Inflammatory macrophage treated with lipopolysaccharide for 4 hours (primary cell): ENCODE measurements at places on chromosomes 3 and 15.

DNA sequence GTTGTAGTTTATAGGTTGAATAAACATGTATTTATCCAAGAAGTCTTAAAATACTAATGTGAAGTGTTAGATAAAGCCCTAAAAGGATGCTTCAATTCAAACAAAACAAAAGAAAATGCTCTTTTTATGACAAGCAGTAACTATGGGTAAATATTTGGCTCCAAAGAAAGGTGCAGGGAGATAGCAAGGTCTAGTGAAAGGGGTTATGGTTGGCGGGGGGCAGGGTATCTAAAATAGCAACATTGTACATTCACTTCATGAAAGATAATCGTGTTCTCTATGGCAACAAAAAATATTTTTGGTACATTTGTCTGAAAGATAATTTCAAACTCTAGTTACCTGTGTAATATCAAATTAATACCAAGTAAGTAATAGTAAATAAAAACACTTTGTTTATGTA is 149.5 kb downstream of the FGF12 start:
- DNase-seq = no peak

- DNase-seq = no peak
Measured at GRCh38 chr3:32603064-32603463, 32.4 kb upstream of the DYNC1LI1 start.

DNA sequence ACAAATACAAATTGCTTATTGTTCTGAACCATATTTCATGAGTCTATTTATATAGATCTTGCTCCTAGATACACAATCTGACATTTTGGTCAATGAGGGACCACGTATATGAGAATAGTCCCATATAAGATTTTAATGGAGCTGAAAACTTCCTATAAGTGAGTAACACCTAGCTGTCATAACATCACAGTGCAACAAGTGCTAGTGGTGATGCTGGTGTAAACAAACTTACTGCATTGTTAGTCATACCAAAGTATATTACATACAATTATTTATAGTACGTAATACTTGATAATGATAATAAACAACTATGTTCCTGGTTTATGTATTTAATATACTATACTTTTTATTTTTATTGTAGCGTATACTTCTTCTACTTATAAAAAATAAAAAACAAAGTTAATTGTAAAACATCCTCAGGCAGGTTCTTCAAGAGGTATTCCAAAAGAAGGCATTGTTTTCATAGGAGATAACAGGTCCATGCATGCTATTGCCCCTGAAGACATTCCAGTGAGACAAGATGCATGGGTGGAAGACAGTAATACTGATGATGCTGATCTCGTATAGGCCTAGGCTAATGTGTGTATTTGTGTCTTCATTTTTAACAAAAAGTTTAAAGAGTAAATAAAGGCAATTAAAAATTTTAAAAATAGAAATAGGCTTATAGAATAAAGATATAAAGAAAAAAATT is 46.8 kb upstream of the NAALADL2 start:
- no peak for DNase-seq

DNA sequence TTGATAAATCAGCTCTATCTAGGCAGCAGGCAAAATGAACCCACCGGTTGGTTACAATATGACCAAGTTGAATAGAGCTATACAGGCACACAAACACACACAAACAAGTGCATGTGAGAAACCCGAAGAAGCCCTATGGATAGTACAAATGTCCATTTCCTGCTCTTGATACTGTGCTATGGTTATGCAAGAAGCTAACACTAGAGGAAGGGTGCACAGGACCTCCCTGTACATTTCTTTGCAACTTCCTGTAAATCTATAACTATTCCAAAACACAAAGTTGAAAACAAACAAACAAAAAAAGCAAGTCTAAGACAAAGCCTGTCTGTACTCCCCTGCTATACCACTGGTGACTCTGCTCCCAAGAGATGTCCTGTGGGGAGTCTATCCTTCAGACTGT is 8.2 kb upstream of the FAM240A start:
- DNase-seq = no peak

GRCh38 chr3:150251187-150252062 is 156.7 kb upstream of the TSC22D2 start:
- no peak for DNase-seq

DNA sequence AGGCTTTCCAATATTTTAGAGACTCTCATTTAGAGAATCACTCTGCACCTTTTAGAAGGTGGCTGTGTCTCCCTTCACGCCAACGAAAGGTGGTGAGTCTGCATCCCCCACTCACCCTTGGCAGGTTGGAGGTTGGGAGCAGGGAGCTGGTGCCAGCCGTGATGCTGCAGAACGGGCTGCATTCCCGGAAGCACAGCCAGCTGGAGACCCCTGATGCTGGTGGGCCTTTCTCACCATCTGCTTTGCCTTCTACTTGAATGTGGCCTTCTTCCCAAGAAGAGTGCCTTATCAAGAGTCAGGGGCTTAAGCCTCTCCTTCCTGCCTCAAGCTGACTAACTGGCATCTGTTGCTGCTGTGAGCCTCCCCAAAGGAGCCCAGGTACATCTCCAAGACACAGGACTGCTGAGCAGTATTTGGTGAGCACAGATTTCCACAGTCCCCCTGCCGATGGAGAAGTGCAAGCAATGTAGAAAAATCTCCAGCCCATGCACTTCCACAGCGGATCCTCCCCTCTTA is 17.7 kb upstream of the HEG1 start:
- DNase-seq = no peak

- DNase-seq = no peak
Measured at GRCh38 chr3:89306540-89306939, 199.1 kb downstream of the EPHA3 start.

DNA sequence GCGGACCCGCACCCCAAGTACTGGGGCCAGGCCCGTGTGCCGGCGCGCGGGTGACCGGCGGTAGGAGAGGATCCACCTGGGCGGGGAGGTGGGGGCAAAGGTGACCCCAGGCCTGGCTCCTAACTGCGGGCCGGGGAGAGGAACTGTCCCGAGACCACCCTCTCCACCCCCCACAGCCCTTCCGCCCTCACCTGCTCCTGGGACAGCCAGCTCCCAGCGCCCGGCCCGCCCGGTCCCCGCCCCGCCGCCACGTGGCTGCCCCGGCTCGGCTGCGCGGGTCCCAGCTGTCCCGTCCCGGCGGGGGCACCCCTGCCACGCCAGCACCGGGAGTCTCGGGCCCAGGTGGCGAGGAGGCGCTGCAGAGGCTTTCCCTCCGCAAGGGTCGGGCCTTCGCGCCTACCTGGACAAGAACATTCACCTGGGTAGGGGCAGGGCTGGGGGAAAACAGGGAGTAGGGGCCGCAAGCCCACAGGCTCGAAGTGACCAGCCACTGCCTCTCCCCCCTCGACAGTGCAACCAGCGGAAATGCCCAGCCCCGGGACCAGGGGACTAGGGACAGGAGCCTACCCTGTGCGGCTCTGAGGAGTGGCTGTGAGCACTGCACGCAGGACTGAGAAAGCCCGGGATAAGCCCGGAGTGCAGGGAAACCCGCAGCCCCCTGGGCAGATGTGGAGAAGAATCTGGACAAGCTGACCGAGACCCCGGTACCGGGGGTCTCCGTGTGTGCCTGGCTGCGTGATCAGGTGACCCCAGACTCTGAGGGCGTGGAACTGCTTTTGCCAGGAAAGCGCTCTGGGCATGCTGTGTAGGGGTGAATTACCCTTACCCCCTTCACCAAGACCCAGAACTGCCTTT is at the start of gene SLC12A8:
Gene SLC12A8, minus strand, starts transcription at position 240 of the 855 bp plus-strand sequence. CDS start 1,399 bp downstream, outside the sequence.
- no peak for DNase-seq

GRCh38 chr15:27254055-27254454 is 283.1 kb downstream of the GABRG3 start:
- DNase-seq = no peak

GRCh38 chr15:69871511-69872134 is 226.1 kb downstream of the TLE3 start:
- DNase-seq = no peak

GRCh38 chr15:61119556-61119955 is 109.5 kb downstream of the RORA start:
- DNase-seq = no peak

DNA sequence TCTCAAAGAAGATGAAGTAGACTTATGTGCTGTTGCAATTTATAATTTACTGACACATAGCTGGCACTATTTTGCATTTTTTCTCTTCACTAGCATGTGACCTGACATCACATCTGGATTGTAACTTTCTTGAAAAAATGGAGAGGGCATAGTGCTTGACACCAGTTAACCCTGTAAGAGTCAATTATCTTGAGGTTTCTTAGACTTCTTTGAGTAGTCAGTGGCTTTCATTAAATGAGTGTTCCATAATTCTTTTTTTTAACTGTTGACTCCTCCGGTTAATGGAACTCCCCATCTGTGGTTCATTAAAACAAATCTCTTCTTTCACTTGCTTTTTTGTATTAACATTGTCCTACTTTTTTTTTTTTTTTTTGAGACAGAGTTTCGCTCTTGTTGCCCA is 16.9 kb upstream of the PRKCI start:
- DNase-seq = peak; percentile 23

DNA sequence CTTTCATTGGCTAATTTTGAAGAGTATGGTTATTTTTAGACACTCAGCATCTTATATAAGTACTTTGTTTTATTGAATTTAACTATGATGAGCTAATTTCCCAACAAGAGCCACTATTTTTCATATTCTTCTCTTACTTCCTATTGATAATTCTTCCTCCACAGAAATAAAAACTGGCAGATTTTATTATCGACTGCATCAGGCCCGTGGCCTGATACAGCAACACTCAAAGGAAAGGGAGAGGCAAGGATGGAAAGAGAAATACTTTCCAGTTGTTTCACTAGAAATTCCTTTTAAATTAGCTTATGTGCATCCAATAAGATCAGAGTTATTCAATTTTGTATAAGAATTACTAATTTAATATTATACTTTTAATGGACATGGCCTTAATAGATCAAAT is 886.3 kb downstream of the ROBO1 start:
- DNase-seq = no peak

DNA sequence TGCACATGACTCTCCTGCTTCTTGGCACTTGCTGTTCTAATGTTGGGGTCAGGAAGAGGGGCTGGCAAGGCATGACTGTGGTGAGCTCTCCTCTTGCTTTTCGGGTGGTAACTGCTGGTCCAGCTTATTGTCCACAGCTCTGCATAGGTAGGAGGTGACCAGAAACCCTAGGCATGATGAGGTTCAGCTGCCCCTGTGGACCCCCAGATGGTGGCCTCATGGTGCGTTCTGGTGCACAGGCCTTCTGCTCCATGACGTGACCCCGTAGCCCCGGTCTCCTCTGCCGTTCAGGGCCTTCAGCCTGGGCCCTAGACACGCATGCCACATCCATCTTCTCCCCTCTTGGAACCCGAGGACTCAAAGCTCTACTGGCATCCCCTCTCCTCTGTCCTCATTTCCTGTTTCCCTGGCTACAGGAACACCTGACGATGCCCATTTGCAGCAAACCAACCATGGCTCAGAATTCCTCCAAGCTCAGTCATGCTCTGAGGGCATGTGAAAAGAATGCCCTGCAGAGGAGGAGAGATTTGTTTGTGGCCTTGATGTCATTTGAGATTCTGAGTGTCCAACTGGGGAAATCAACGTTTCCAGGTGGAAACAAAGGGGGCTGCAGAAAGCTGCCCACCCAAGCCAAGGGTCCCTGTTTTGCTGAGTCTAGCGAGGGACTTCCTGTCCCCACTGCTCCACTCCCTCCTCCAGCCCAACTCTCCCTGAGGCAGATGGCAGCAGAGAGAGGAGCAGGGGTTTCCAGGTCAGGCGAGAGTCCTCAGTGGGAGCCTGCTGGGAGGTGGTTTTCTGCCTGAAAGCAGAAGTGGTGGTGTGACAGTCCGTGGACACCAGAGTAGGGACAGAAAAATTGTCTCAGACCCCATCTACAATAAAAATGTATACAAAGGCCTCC is 198.7 kb upstream of the LYSMD4 start:
- DNase-seq = no peak

GRCh38 chr3:126472277-126473006 is 3.2 kb downstream of the ZXDC start:
- peak; percentile 99 for DNase-seq

DNA sequence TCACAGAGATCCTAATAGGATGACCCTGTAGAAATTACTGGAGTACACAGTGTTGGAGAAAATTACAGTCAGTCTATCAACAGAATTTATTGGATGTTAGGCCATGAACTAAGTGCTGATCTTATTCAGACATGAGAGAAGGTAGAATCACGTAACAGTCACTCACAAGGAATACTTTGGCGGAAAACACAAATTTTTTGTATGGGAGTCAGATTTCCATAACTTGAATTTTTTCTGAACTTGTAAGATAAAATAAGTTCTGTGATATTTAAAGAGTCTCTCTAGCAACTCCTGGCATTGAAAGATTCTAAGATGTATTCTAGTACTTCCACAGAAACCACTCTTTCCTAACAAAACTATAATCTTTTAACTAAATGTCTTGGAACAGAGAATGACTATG is 178.8 kb upstream of the MME start:
- DNase-seq = no peak

GRCh38 chr15:39651881-39652280 is 71.0 kb downstream of the THBS1 start:
- no peak for DNase-seq

DNA sequence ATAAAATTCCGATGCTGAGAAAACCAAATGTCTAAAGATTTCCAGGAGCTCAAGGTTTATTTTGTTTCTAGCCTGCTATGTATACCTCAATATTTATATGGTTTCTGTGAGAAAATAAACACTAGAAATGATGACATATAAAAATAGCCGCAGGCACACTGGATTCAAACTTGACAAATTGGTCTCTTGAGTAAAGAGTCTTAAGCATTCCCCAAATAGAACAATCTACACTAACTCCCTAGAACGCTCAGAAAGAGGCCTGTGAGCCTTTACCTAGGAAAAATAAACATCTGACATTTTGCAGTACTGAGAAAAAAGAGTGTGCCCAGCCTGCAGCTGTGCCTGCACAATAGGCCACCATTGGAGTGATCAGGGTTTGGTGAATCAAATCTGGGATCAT is 75.2 kb downstream of the NEK10 start:
- no peak for DNase-seq

- DNase-seq = peak; percentile 20
Measured at GRCh38 chr15:65869954-65870871, 922 bp downstream of the RAB11A start.

DNA sequence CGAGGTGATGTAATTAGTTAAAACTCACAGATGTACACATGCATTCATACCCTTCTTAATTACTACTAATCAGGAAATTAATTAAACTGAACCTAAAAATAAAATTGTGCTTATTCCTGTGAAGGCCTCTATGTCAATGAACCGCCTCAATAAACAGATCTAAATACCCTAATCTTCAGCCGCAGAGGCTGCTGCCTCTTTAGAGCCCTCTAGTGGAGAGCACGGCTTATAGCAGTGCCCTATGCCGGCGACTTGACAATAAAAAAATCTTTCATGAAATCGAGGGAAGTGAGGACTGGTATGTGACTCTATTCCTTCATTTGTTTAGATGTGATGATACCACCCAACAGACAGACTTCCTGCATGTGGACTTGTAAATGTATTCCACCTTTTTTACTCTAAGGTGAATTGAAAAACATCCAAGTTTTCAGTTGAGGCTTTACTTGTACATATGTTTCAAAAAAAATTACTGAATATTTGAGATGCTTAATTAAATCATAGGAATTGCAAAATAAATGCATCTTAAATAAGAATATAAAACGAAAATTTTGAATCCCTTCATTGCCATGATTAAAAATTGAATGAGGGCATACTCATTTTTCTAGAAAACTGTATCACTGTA is 8.3 kb upstream of the EPHA3 start:
- peak; percentile 47 for DNase-seq
